ENCODE measurements at places on chromosomes 13 and 19.

GRCh38 chr13:40114305-40114896, 458.9 kb downstream of the COG6 start:
- DNase-seq: no peak

- DNase-seq: no peak
Measured at GRCh38 chr13:36130552-36131221, 495 bp downstream of the DCLK1 start.

DNA sequence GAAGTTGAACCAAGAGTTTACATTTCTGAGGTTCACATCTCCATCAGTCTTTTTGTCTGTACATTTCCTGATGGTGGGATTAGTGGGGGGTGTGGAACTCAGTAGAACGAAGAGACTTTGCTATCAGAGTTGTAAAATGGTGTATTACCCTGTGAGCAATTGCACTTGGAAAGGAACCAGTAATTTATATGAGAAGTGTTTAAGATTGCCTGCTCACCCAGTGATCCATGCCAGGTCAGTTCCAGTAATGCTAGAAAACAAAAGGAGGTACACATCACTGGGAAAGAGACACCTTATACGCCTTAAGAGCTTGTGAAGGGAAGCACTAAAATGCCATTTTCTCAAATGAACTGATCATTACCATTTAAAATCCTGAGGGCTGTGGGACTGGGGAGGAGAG, 7.5 kb upstream of the DACH1 start:
- DNase-seq: no peak

DNA sequence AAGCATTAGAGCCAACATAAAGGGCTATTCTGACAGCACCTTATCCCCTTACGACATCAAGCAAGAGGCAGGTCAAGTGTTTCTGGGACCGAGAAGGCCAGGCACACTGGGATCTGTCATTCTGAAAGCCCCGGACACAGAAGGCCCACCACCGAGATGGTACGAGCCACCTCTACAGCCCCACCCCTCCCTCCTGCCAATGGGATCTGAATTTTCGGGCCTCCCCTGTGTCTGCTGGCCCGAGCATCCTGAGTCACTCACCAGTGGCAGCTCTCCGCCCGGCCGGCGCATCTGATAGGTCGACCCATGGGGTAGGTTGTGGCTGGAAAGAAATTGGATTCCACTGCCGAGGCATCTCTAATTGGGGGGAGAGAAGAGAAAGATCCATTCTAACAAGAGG, 2.6 kb downstream of the TIMM44 start:
- no peak for DNase-seq

DNA sequence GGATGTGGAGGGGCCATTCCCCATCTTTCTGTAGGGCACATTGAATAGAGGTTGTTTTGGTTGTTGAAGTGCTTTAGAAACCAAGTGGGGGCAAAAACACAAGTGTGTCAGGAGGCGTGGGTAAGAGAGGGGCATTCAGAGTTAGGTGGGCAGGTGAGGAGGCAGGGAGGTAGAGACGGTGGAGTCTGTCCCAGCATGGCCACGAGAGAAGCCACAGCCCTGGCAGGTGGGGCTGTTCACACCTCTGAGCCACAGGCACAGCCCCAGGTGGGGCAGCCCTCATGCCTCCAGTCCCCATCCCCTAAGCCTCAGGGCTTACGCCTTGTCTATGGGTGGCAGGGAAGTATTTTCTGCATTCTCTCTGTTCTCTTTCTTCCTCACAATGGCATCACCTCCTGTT, 43.7 kb downstream of the KCTD15 start:
- no peak for DNase-seq

- DNase-seq: no peak
Measured at GRCh38 chr19:13920940-13921747, 15.1 kb downstream of the CC2D1A start.

DNA sequence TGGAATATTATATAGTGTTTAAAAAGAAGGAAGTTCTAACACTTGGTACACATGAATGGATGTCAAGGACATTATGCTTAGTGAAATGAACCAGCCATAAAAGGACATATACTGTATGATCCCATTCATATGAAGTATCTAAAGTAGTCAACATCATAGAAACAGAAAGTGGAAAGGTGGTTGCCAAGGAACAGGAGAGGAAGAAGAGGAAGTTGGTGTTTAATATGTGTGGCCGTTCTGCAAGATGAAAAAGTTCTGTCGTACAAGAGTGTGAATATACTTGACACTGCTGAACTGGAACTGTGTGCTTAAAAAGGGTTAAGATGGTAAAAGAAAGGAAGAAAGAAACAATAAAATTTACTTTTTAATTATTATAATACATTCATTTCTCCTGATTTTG, 33.1 kb upstream of the C1QTNF9 start:
- no peak for DNase-seq

DNA sequence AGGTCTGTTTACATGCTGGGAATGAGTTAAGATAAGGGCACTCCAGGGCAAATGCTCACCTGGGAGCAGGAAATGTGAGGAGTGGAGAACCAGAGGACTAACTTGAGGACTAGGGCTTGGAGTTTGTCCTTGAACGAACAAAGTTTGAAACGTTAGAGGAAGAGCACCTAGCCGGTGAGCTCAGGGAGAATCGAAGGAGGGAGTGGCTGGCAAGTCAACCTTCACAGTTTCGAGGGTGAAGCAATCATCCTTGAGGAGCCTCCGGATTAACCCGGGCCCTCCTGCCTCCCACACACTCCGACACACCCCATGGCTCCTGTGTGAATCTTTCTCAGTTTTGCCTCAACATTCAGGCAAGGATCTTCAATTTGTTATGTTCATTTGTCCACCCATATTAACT, 58.6 kb downstream of the LMO7 start:
- DNase-seq: no peak
